ENCODE measurements at places on chromosomes 6 and 20. TPM values are rescaled to one million over a fixed set of nuclear protein-coding genes. Genes with fewer than 3 reads are reported as not detected.

DNA sequence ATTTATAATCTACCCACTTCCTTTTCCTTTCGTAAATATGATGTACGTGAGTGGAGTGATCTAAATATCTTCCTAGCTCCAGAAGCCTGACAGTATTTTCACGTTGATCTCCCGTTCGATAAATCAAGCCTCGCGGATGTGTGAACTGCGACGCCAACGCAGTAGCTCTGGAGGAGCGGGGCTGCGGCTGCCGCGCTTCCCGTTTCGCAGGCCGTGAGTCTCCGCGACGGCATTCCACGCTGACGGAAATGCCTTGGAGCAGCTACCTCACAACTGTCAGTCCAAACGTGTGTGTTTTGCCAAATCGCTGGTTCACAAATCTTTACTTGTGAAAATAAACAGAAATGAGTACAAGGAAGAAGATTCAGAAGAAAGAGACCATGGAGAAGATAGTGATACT lies 41.2 kb downstream of the BTBD3 start:
- H3K27me3 ChIP-seq: no peaks in the 10 kb centered on the region
- no peaks in the 10 kb centered on the region for H3K4me1 ChIP-seq
- no peak overlapping the region for H3K27ac ChIP-seq
- H3K4me3 ChIP-seq: no peak overlapping the region

- no peak overlapping the region for H3K4me3 ChIP-seq
- peaks cover 5% of the 10 kb centered on the region for H3K36me3 ChIP-seq
- DNase-seq: no peak
- H3K27ac ChIP-seq: no peak overlapping the region
- H3K27me3 ChIP-seq: no peaks in the 10 kb centered on the region
Observed at GRCh38 chr6:31091680-31092079, 20.7 kb downstream of the C6orf15 start.

PRKN gene
- 6.0 TPM for total RNA-seq

TCP11 gene
- total RNA-seq: not detected

PPP1R14C gene
- 38.7 TPM for total RNA-seq
